ENCODE measurements at places on chromosomes 5 and 9.

DNA sequence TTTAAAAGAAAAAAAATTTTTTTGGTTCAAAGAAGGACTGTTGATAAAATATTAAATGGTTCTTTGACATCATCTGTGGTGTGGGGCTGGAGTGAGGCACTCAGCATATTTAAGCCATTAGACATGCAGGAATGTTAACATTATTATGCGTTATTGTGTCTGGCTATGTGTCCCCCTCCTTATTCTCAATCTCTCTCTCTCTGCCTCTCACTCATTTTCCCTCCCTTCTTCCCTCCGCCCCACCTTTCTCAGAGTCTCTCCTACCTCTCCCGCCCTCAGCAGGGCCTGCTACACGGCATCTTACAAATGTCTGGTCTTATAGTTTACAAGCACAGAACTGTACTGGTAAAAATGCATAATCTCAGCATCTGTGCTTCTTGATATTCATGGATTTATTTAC is 287.8 kb upstream of the TMEM161B start:
- ATAC-seq, result no peak

DNA sequence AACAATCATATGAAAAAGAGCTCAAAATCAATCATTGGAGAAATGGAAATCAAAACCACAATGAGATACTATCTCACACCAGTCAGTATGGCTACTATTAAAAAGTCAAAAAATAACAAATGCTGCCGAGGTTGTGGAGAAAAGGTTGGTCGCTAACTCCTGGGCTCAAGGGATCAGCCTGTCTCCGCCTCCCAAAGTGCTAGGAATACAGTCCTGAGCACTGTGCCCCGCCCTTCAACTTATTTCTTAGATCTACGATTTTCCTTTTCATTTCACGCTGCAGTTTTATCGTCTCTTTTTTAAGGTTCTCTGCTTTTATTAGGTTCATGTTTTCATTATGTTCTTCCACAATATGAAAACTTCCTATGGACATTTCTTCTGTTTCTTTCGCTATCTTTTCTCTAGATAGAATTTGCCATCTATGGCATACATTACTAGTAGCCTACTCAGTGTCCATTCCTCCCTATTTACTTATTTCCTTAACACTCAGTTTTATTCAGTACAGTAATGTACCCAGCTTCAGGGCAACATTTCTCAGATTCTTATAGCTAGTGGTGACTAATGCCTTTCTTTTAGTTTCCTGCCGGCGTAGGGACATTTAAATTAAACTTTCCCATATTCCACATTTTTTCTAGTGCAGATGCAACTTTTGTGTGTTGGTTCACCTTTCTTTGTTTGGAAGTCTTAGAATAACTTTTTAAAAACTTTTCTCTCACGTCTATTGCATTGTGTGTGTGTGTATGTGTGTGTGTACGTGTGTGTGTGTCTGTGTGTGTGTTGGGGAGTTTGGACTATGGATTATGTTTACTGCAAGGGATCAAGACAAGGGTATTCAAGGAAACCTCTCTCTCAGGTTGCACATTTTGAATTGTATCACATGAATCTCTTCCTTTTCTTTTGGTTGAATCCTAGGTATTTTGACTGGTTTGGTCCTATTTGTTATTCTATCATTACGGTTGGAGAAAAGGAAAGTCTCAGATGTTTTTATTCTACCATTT is 21.6 kb upstream of the FBN2 start:
- no peak for ATAC-seq

- ATAC-seq, result peak; percentile 90
Observed at GRCh38 chr5:170338933-170339779, 41.6 kb upstream of the LCP2 start.

DNA sequence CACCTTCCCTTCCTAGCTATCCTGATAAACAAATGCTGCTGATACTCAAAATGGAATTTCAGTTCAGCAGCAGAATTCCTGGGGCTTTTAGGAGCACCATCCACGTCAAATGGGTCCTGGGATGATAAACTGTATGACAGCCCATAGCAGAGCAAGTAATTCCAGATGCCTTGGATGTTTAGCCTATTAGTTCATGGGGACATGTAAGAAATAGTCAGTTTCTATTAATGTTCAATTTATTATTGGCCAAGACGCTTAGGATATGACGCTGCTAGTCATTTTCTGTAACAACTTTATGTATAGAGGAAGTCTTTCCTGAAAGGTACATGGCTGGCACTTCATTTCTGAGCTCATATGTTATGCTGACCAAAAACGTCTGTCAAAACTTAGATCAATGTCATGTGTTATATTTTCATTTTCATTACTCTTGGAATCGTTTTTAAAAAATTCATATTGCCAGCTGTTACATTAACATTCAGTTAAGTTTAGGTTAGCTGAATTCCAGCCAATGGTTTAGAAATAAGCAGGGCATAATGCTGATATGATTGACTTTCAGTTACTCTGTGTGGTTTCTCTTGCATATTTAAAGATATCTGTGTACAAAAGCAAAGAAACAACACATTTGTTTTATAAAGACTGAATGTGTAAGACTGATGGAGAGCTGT is 243.8 kb downstream of the CSNK1G3 start:
- no peak for ATAC-seq

GRCh38 chr5:178385496-178385890 is 152.9 kb upstream of the PHYKPL start:
- ATAC-seq, result no peak

DNA sequence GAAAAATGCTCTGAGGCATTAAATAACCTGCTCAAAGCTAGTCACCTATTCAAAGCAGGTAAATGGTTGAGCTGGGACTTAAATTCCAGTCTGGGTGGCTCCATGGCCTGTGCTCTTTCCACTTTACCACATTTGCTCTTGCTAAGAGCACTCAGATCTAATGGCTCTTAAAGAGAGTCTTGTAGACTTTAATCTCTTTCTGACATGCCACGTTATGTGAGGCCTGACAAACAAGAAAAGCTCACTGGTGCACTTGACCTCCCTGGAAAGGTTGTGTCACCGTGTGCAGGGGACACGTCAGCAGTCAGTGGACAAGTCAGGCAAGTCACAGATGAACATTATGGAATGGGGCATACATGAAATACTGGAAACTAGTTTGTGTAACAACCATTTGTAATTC is 129.9 kb upstream of the RPS23 start:
- ATAC-seq, result no peak

GRCh38 chr9:5629312-5630080 is 589 bp downstream of the RIC1 start:
- ATAC-seq, result peak; percentile 37

DNA sequence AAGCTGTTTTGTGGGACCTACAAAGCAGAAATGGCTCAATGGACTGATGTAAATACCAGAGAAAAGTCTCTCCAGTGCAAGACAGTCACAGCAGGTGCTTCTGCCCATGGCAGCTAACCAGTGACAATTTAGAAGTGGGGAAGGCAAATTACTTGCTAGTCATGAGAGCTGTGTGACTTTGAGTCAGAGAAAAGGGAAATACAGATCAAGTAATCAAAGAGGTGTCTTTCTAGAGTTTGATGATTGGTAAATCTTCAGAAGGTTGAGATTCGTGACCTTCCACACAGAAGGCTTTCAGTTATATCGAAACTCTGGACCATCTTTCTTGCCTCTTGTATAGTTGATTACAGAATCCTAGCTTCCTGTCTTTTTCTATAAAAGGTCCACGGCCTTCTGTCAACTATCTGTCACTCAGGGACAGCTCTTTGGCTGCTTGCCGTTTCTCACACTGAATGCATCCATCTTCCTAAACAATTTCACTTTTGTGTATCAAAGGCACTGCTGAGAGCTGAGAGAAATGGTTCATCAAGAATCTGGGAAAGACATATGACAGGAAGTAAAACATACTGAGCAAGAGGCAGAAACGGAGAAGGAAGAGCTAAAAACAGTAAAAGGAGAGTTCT is 993.9 kb upstream of the ACO1 start:
- peak; percentile 27 for ATAC-seq

- ATAC-seq, result no peak
Observed at GRCh38 chr5:53246042-53246836, 136.7 kb upstream of the MOCS2 start.

DNA sequence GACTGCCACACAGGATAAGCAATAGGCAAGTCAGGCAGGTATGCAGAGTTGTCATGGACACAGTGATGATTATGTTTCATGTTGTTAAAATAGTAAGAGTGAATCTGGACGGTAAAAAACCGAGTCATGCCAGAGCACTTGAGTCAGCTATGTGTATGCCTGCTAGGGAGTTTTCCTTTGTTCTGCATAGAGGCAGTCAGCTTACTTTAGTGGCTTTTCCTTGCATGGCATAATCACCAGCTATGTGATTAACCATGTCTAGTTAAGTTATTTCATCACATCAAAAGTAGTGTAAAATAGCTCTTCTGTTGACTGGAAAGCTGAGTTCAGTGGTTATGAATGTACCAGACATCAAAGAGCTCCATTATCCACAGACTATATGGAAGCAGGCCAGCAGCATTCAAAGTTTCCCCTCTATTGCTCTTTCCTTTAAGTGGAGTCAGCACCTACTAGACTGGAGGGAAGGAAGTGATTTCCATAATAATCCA is 989.8 kb downstream of the TLE1 start:
- no peak for ATAC-seq

GRCh38 chr5:43498581-43498980 is 14.9 kb upstream of the TMEM267 start:
- ATAC-seq, result no peak

- no peak for ATAC-seq
Observed at GRCh38 chr5:137040641-137041340, 458.3 kb downstream of the SPOCK1 start.

GRCh38 chr5:3980156-3980555 is 384.5 kb downstream of the IRX1 start:
- no peak for ATAC-seq

- ATAC-seq, result no peak
Observed at GRCh38 chr9:109745335-109746283, 34.4 kb upstream of the PALM2AKAP2 start.
